ENCODE measurements at places on chromosomes 3 and 15.

GRCh38 chr3:194271460-194272035 lies 79.6 kb downstream of the CPN2 start:
- DNase-seq, result no peak

DNA sequence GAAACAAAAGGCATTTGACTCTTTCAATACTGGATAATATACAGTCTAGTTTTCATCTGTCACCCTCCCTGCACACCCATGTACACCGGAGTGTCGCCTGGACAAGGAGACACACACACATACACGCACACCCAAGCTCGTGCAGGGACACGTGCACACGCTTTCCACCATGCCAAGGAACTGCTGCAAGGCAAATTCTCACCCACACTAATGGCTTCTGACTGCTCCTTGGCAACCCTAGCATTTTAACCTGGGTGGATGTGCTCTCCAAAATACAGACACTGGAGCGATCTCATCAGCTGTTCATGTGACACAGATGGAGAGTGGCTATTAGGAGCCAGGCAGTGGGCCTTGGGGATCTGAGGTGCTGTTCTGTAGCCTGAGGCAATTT lies 61.6 kb downstream of the MEIS2 start:
- DNase-seq, result no peak

DNA sequence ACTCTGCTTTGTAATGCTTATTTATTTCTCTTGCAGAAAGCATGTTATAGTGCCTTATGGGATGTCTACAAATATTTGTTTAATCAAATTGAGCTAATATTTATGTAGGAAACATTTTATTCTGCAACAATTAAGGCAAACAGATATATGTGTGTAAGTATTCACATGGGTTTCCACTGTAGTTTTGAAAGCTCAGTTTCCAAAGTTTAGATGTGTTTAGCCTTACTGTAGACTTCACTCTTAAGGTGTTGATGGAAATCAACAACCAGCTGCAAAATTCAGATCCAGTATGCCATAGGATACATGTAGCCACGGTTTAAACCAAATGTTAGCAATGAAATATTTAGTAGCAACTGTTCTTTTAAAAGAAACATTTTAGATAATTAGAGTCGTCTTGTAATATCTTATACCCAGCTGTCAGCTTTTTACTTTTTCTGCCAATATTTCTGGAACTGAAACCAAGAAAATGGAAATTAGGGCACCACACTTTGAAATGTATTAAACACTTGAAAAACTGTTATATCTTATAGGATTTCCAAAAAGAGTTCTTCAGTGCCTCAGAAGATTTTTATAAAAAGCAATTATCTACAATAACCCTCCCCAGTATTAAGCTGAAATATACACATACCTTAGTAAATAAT lies 18.5 kb downstream of the PIK3CA start:
- DNase-seq, result no peak

GRCh38 chr15:76140074-76140464 lies 80.3 kb downstream of the TMEM266 start:
- no peak for DNase-seq

GRCh38 chr15:85379403-85380131 lies 836 bp upstream of the AKAP13 start:
- peak; percentile 47 for DNase-seq

DNA sequence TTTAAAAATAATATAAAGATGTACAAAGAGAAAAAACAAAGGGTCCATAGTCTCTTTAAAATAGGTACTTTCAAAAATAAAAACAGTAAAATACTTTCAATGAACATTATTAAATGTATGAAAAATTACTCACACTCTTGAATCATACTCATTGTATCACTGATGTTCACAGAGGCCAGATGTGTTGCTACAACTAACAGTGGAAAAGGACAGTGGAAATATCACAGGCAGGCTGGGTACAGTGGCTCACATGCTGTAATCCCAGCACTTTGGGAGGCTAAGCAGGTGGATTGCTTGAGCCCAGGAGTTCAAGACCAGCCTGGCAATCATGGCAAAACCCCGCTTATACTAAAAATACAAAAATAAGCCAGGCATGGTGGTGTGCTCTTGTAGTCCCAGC lies 26.8 kb downstream of the NPHP3 start:
- DNase-seq, result no peak

DNA sequence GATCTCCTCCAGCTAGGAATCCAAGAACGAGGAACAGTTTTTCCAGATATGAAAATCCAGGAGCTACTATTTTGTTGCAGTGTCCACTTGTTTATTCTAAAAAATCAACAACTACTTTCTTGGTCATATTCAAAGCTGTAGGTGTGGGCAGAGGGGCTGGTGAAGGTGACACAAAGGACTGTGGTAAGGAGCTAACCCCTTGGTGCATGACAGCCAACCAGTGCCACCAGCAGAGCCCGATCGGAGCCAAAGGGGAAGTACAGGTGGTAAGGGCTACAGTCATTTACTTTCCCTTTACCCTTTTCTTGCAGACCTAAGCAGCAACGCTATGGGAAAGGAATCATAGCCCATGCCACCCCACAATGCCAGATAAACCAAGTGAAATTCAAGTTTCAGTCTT lies 30.7 kb downstream of the PLA1A start:
- DNase-seq, result no peak

GRCh38 chr3:184927796-184928315 lies 115.9 kb downstream of the VPS8 start:
- DNase-seq, result no peak

- no peak for DNase-seq
Observed at GRCh38 chr15:95325763-95326404, 1004.6 kb upstream of the NR2F2 start.

DNA sequence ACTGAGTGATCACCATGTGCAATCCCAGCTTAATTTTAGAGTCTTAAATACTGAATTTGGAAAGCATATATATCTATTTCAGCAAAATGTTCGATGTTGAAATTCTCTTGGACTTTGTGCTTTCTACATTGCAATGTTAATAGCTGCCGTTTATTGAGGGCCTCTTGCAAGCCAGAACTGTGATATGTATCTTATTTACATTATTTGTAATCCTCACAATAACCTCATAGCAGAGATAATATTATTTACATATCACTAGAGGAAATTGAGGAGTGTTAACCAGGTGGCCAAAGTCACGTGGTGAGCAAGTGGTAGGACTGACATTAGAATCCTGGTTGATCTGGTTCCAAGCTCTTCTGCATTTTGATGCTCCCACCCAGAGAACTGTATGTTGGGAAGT lies 254.1 kb downstream of the SLC9A9 start:
- no peak for DNase-seq

DNA sequence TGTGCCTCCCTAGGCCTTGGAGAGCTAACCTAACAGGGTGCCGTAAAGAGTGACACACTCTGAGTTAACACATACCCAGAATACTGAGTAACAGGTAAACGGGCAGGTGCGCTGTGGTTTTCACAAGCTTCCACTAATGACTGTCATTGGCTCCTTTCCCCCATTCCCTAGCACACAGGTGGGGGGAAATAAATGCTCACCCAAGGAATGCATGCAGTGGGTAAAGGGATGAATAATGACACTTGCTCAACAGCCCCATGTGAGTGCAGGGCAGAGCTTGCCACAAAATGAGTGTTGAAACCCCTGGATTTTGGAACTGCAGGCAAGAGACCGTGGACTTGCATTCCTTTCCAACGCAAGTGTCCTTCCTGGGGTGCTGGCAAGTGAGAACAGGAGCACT lies 57.6 kb downstream of the ADAMTS17 start:
- no peak for DNase-seq

GRCh38 chr3:15287565-15288330 lies 44.6 kb downstream of the SH3BP5 start:
- no peak for DNase-seq

DNA sequence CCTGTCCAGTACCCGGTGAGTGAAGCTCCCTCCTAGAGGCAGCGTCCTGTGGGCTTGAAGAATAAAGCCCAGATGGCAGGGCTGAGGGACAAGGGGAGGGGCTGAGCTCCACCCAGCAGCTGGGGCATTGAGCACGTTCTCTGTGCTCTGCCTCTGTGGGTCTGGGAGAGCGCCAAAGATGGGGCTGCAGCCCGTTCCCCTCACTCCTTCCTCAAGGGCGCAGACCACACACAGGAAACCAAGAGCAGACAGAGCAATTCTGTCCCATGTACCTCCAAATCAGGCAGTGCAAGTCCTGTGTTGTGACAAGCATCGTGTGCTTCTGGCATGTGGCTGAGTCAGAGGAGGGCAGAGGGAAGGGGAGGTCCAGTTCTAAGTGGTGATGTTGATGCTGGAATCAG lies 15.7 kb upstream of the KIF23 start:
- no peak for DNase-seq

GRCh38 chr3:178676942-178677790 lies 140.9 kb downstream of the KCNMB2 start:
- no peak for DNase-seq

DNA sequence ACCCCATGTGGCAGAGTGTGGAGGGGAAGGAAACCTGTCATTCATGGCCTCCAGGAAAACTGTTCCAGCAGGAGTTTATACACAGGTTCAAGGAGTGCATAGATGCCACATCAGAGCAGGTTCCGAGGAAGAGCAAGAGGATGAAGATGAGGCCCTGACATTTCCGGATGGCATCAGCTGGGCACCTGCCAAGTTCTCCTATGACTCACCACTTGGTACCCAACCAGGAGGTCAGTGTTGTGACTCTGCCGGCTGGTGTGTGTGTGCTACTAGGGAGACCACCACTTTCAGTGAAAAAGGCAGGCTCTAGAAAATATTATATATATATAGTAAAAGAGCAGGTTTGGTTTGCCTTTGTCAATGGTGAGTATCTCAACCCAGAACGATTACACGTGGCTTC lies 69.3 kb downstream of the NTRK3 start:
- DNase-seq, result no peak

DNA sequence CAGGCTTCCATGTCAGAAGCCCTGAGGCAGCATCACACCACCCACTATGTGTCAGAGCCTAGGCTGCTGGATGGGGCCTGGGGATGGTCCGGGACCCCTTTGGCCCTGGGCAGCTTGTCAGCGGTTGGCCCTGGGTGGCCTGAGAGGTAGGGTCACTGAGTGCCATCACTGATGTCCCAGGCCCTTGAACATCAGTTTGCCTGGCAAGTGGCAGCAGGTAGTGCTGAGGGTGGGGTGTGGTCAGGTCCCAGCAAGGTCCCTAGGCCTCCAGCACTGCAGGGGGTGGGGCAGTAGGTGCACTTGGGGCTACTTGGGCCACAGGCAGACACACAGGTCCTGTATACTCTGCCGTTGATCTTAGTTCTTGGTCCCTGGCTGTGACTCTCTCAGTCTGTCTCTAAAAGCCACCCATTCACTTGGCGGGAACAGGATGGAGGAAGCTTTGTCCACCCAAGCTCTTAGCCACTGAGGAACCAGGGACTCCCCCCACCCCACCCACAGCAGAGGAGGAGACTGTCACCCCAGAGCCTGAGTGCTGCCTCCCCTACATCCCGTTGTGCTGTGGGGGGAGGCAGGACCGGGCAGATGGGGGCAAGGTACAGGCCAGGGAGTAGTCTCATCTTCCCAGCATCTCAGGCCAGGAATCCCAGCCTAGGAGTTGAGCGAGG lies 5.8 kb downstream of the GNAI2 start:
- DNase-seq, result no peak

- DNase-seq, result peak; percentile 21
Observed at GRCh38 chr3:195441992-195442572, 738 bp downstream of the ACAP2 start.

GRCh38 chr15:60901647-60902046 lies 327.5 kb downstream of the RORA start:
- no peak for DNase-seq

DNA sequence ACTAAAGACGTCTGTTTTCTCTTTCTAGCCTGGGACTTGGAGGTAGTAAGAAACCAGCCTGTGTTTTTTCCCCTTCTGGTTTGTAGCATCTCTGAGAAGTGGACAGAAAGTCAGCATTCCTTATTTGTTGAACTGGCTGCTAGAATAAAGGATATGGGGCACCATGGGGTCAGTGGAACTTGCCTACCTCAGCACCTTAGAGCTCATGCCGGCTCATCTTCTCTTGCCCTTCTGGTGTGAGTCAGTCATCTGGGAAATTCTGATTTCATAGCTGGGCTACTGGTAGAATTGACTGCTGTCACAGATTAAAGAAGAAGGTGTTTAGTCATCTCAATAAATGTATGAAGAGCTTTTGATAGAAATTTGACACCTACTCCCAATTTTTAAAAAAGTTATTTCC lies 202.7 kb upstream of the TOPAZ1 start:
- DNase-seq, result no peak

- DNase-seq, result no peak
Observed at GRCh38 chr3:61030469-61031035, 220.7 kb downstream of the FHIT start.

GRCh38 chr15:76776969-76777368 lies 128.2 kb downstream of the SCAPER start:
- DNase-seq, result no peak

DNA sequence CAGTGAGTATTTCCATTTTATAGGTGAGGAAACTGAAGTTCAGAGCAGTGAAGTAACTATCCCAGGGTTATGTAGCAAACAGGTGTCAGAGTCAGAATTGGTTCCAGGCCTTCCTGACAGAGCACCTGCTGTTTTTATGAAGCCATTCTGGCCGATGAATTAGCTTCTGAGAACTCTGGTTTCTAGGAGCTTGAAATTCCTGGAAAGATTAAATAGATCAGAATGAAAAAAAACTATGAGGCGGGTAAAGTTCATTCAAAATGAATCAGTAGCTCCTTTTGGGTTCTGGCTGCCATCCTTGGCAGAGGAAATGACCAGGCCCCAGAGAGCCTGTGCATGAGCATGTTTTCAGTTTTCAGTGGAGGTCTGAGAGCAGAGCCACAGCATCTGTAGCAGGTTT lies 59.3 kb upstream of the CFAP161 start:
- no peak for DNase-seq

DNA sequence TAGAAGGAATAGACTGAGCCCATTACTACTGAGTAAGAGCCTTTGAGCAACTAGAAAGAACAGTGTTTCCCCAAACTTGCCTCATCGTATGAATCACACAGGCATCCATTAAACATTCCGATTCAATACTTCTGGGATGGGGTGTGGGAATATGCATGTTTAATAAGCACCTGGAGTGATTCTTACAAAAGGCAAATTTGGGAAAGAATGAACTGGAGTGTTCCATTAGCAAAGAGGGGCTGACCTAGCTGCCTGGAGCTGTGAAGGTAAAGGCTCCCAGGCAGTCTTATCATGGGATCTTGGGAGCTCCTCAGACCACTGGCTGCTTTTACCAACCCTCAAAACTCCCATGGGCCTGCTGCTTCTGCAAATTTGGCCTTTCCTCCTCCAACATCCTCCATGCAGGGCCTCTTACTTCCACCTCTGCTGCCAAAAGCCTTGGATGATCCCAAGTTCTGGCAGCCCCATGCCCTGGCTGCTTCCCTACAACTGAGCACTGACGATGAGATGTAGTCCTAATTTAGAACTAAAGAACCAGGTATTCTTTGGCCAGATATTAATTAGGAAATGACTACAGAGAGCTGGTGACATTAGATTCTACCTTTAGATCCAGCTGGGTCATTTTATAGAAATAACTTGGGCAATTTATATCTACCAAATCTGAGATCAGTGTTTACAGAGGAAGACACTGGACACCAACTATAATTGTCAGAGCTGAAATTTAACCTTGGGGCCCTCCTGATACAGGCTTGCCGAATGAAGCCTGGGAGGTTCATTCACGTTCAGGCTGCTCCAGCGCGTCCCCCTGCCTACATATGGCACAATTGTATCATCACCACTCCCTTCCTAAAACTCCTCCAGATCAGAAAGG lies 11.2 kb upstream of the HOMER2 start:
- DNase-seq, result no peak

GRCh38 chr3:43181202-43181821 lies 75.4 kb upstream of the POMGNT2 start:
- DNase-seq, result peak; percentile 18

- no peak for DNase-seq
Observed at GRCh38 chr15:100790786-100791265, 88.8 kb upstream of the ALDH1A3 start.

GRCh38 chr3:152226176-152226575 lies 42.6 kb upstream of the MBNL1 start:
- no peak for DNase-seq

Data from effector memory CD8-positive, alpha-beta T cell (primary cell).